ENCODE measurements at places on chromosomes 7 and 10.

GRCh38 chr7:31284106-31284505 lies 56.4 kb downstream of the NEUROD6 start:
- DNase-seq = no peak

DNA sequence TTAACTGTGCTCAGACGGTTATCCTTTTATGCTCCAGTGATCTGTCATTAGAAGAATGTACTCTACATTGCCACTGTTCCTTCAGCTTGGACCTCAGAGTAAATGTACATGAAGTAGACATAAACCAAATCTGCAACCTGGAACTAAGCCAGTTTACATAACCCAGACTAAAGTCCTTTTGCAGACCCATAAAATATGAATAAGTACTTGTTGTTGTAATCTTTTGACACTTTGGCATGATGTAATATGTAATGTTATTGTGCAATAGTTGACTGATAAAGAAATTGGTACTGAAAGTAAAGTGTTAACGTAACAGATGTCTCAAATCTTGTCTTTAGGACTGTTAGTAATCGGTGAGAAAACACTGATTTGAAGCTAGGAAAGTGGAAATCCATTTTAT lies 115.8 kb upstream of the SORCS1 start:
- DNase-seq = no peak

- DNase-seq = no peak
Measured at GRCh38 chr7:46932676-46933424, 649.1 kb downstream of the TNS3 start.

DNA sequence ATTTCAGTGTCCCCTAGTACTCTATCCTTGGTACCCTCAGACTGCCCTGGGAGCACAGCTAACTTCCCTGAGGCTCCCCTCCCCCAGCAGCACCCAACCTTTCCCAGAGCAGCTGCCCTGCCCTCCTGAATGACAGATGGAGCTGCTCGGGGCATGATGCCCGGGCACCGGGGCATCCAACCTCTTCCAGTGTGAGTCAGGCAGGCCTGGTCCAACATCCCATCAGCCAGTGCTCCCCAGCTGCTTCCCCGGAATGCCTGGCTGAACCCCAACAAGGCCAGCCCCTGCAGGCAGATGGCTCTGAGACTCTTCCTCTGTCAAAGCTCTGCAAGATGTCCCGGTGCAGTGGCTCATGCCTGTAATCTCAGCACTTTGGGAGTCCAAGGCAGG lies 11.9 kb upstream of the TSPAN15 start:
- no peak for DNase-seq

- no peak for DNase-seq
Measured at GRCh38 chr10:78915190-78915518, 153.6 kb upstream of the ZMIZ1 start.

DNA sequence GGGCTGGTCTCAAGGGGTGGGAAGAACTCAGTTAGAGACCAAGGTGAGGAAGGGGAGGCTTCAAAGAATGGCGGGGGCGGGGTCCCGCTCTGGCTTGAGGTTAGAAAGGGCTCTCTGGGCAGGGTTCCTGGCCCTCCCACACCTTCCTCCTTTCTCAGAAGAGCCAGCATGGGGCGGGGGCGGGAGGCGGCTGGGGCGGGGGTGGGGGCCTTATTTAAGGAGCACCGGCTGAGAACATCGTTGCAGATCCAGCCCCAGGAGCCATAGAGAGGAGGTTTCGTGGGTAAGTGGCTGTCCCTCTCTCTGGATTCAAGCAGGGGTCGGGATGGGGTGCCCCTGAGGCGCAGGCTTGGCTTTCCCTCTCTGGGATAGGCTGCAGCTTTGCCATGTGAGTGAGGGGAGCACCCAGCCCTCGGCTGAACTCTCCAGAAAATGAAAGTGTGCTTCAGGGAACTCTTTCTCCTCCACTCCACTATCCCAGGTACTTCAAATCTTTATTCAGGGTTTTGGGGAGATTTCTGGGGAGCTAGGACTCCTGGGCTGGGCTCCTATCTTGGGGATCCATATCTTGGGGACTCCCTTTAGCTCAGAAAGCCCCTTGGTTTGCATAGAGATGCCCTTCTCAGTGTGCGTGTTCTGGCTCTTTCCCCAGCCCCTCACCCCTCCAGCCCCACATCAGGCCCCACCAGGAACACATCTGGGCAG lies 3.3 kb upstream of the CUEDC2 start:
- DNase-seq = no peak

DNA sequence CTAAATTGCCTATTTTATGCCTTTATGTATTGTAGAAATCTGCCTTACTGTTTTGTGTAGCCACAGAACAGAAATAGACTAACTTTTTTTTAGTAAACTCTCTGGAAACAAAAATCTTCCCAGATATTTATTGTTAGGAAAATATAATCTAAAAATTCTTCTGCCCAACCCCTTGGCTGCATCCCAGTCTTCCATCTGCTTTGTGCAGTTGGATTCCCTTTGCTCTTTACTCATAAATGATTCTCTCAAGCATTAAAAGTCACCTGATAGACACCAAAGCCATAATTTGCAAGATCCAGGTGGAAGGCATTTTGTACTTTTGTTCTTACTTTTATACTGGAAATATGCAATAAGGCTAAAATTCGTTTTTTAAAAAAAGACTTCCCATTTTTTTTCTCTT lies 6.1 kb upstream of the CAV2 start:
- no peak for DNase-seq

DNA sequence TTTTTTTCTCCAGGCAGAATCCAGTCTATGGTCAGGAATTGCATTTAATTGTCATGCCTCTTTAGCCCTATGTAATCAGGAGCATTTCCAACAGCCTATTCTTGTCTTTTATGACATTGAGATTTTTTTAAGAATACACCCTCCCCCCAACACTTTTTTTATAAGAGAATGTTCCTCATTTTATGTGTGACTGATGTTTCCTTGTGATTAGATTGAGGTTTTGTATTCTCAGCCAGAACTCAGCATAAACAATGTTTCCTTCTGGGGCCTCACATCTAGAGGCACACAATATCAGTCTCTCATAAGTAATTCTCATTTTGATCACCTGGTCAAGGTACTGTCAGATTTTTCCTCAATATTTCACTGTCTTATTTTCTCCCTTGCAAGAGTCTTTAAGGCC lies 193.4 kb upstream of the PDE1C start:
- no peak for DNase-seq

Measured in GM13977 (cell line).